H54 (cell line): ENCODE measurements at places on chromosomes 3 and 15.

DNA sequence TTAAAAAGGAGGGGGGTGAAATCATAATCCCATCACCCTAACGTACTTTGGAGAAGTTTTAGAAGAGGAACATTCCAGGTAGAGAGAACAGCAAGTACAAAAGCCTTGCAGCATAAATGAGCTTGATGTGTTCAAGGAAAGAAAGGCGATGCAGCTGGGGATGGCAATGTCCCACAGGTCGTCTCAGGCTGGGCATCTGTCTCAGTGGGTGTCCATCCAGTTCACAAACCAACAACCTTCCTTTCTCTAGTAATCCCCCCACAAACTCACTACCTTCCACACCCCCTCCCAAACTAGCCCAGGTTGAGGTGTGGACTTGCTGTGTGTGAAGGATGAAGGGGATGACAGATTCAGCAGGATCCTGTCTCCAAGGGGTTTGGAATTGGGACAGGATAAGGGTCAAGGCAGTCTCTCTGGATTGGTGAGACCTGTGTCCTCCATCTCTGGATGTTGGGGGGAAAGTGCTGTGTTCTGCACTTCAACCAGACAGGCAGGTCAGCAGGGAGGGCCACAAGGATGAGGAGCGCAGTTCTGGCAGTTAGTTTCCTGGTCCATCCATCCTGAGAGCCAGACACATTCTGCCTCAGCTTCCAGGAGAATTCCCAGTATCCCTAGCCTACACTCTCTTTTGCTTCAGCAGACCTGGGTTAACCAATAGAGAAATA, 1.7 kb upstream of the ESYT3 start:
- no peak for DNase-seq

DNA sequence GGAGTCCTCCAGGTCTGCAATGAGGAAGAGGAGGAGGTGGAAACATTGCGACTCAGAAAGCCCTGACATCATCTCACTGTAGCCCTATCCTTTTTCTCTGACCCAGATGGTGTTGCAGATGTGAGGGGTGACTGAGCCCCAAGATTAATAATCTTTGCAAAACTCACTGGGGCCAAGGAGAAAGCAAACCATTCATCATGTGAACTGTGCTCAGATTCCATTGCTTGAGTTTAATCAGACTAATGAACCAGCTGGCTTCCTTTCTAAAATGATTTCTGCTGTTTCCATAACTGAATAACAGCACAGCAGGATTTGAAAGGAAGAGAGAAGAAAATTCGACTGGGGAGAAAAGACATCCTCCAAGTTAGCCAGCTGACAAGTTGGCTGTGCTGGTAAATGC, 13.4 kb upstream of the DGKG start:
- no peak for DNase-seq

GRCh38 chr3:191263850-191264249, 64.8 kb downstream of the OSTN start:
- DNase-seq: no peak

DNA sequence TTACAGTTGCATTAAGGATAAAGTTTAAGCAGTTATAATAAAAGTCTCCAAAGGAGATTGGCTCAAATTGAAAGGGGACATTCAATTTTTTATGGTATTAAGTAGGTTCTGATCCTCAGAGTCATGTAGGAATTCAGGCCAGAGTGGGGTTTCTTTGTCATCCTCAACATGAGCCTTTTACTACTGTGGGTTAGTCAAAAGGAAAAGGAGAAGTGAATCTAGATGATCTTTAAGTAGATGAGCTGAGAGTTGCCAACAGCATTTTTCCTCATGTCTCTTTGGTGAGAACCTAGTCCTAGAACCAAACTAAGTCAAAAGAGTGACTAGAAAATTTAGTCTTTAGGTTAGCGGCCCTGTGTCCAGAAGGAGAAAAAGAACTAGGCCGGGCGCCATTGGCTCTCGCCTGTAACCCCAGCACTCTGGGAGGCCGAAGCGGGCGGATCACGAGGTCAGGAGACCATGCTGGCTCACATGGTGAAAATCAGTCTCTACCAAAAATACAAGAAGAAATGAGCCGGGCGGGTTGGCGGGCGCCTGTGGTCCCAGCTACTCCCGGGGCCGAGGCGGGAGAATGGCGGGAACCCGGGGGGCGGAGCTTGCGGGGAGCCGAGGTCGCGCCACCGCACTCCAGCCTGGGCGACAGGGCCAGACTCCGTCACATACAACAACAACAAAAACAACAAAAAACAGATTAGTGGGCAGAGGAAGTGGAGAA, 4.2 kb upstream of the CHL1 start:
- DNase-seq: no peak

DNA sequence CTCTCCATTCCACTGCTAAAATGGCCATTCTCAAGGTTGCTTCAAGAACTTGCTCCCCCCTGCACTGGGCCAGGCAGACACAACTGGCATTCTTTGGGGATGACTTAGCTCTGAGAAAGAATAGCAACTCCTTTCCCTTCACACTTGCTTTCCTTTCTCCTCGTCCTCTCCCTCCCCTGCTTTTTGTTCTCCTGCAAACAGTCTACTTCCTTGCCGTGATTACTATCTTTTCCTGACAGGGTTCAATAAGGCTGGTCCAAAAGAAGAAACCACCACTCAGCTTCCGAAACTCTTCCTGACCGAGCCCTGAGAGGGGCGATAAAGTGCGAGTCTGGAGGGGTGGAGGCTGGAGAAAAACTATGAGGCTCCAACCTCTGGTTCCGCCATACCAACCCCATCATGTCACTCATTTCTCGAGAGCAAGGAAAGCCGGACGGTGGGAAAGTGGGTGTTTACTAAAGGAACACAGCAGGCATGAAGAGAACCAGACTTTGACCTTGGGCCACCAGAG, 5.0 kb downstream of the AMOTL2 start:
- no peak for DNase-seq

DNA sequence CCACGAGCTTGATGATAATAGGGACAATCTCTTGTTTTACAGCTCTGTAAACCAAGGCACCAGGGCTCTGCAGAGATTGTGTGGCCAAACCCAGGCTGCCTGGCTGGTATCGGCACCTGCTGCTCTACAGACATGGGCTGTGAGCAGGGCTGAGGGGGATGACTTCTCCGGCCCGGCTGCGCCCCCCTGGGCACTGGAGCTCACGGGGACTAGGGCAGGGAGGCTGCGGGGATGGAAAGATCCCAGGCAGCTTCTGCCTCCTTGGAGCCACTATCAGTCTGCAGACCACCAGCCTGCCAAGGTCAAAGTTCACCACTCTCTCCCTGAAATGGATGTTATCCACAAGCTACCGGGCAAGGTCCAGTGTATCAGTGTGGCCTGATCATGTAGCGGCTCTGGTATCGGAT, 22.0 kb upstream of the PIGZ start:
- no peak for DNase-seq

DNA sequence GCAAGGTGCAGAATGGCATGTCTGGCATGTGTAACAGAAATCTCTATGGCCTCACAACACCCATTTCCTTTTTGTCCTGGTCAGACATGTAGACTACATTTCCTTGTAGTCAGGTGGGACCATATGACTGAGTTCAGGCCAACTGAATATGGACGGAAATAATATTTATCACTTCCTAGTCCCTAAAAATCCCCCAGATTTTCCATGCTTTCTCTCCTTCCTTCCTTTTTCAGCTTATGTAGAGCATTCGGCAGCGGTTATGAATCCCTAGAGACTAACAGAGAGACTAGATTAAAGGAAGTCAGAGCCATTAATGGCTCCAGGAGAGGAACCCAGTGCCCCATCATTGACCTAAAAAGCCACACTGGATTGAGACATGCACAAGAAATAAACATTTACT, 35.8 kb downstream of the SLC9A9 start:
- DNase-seq: no peak

GRCh38 chr15:89814112-89814742, 425 bp downstream of the ANPEP start:
- no peak for DNase-seq

DNA sequence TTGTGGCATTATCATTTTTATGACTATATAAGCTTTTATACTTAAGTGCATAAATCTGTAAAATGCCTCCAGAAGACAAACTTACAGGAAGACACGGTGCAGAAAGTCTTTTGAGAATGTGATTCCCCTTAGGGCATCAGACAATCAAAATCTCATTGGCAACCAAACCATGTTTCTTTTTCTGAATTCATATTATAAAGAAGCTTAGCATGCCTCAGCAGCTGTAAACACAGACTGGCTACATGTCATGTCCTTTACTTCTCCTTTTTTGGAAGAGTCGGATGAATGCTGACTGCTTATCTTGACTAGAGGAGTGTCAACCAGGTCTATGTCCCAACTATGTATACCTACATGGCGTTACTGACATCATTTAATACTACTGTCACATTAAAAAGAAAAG, 150.1 kb downstream of the PLD1 start:
- DNase-seq: no peak

DNA sequence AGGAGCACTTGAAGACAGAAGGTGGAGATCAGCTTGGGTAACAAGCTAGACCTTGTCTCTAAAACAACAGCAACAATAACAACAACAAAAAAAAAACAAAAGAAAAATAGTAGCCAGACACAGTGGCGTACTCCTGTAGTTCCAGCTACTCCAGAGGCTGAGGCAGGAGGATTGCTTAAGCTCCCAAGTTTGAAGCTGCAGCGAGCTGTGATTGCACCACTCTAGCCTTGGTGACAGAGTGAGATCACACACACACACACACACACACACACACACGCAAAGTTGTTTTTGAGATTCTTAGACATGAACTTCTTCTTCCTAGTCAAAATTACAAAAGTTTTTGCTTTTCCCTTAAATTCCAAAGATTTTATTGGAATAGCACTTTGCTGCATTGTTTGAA, 93.0 kb upstream of the IGSF10 start:
- DNase-seq: no peak

GRCh38 chr15:89341316-89342005, 6.8 kb upstream of the POLG start:
- DNase-seq: no peak
